Smooth muscle cell of bladder (primary cell): ENCODE measurements at places on chromosomes 6 and 20. TPM values are rescaled to one million over a fixed set of nuclear protein-coding genes. Genes with fewer than 3 reads are reported as not detected.

CLPSL2 gene
- total RNA-seq, result not detected in 2 replicates

TRIM31 gene
- total RNA-seq, result not detected in 2 replicates

ANGPT4 gene
- not detected in 2 replicates for total RNA-seq

MYL9 gene
- total RNA-seq, result 6.8 and 13.9 TPM in 2 replicates

PTCHD4 gene
- 3.0 and 5.5 TPM in 2 replicates for total RNA-seq

GRM1 gene
- total RNA-seq, result under 0.01 TPM in 2 replicates

OLIG3 gene
- not detected in 2 replicates for total RNA-seq

SIRPD gene
- not detected in 2 replicates for total RNA-seq

OR2J3 gene
- total RNA-seq, result not detected in 2 replicates

KHDC1 gene
- total RNA-seq, result 2.6 and 4.4 TPM in 2 replicates

PANK2 gene
- total RNA-seq, result 43.9 and 52.4 TPM in 2 replicates

COL21A1 gene
- 2.0 and 6.7 TPM in 2 replicates for total RNA-seq

MRPL2 gene
- 16.5 and 18.1 TPM in 2 replicates for total RNA-seq

THBS2 gene
- total RNA-seq, result 423 and 1,330 TPM in 2 replicates

TOX2 gene
- 1.1 and 1.3 TPM in 2 replicates for total RNA-seq

FOXA2 gene
- under 0.01 TPM in 1 of 2 replicates, not detected in the other for total RNA-seq

CST4 gene
- 0.43 TPM in 1 of 2 replicates, not detected in the other for total RNA-seq

PLCB1 gene
- total RNA-seq, result 50.3 and 52.3 TPM in 2 replicates

RIN2 gene
- total RNA-seq, result 48.9 and 57.3 TPM in 2 replicates

FUCA2 gene
- 54.9 and 60.6 TPM in 2 replicates for total RNA-seq

TRMT11 gene
- 19.0 and 20.6 TPM in 2 replicates for total RNA-seq

LAMA4 gene
- 385 and 421 TPM in 2 replicates for total RNA-seq

PEX6 gene
- total RNA-seq, result 23.5 and 53.9 TPM in 2 replicates

DEFB124 gene
- not detected in 2 replicates for total RNA-seq

TBPL1 gene
- 15.2 and 18.7 TPM in 2 replicates for total RNA-seq

MYLK4 gene
- total RNA-seq, result 0.46 and 0.57 TPM in 2 replicates

SLC22A3 gene
- 0.43 and 3.0 TPM in 2 replicates for total RNA-seq

DYNLT1 gene
- total RNA-seq, result 75.1 and 122 TPM in 2 replicates

CFAP206 gene
- under 0.01 and 0.09 TPM in 2 replicates for total RNA-seq

RSPH4A gene
- under 0.01 and 0.09 TPM in 2 replicates for total RNA-seq

KIF25 gene
- total RNA-seq, result not detected in 2 replicates

GTSF1L gene
- total RNA-seq, result not detected in 2 replicates

HTR1E gene
- total RNA-seq, result not detected in 2 replicates

SH3BGRL2 gene
- total RNA-seq, result 2.0 and 2.2 TPM in 2 replicates

BEND6 gene
- total RNA-seq, result 6.5 and 12.8 TPM in 2 replicates

DOP1A gene
- 18.6 and 26.5 TPM in 2 replicates for total RNA-seq

KIAA0408 gene
- 0.37 and 0.71 TPM in 2 replicates for total RNA-seq

CASS4 gene
- total RNA-seq, result 0.09 and 0.14 TPM in 2 replicates

HLA-DOB gene
- 0.09 and 0.14 TPM in 2 replicates for total RNA-seq

CMTR1 gene
- total RNA-seq, result 35.4 and 38.6 TPM in 2 replicates

THEMIS gene
- under 0.01 TPM in 1 of 2 replicates, not detected in the other for total RNA-seq

KCNK5 gene
- total RNA-seq, result not detected in 2 replicates

ZBP1 gene
- under 0.01 TPM in 1 of 2 replicates, not detected in the other for total RNA-seq

FAM83D gene
- total RNA-seq, result 2.0 and 2.3 TPM in 2 replicates

SOBP gene
- total RNA-seq, result 4.2 and 5.3 TPM in 2 replicates

ZNF292 gene
- total RNA-seq, result 20.2 and 26.8 TPM in 2 replicates

HLA-DRB1 gene
- not detected in 2 replicates for total RNA-seq

CD109 gene
- total RNA-seq, result 18.6 and 19.4 TPM in 2 replicates

PRKN gene
- 1.1 and 2.0 TPM in 2 replicates for total RNA-seq

ATAT1 gene
- total RNA-seq, result 2.0 and 2.8 TPM in 2 replicates
